CD4-positive, alpha-beta T cell treated with Interleukin-4 for 4 hours (primary cell): ENCODE measurements at places on chromosomes 3 and 15.

GRCh38 chr3:124639406-124640237 is 90.6 kb upstream of the UMPS start:
- DNase-seq: peak; percentile 22

DNA sequence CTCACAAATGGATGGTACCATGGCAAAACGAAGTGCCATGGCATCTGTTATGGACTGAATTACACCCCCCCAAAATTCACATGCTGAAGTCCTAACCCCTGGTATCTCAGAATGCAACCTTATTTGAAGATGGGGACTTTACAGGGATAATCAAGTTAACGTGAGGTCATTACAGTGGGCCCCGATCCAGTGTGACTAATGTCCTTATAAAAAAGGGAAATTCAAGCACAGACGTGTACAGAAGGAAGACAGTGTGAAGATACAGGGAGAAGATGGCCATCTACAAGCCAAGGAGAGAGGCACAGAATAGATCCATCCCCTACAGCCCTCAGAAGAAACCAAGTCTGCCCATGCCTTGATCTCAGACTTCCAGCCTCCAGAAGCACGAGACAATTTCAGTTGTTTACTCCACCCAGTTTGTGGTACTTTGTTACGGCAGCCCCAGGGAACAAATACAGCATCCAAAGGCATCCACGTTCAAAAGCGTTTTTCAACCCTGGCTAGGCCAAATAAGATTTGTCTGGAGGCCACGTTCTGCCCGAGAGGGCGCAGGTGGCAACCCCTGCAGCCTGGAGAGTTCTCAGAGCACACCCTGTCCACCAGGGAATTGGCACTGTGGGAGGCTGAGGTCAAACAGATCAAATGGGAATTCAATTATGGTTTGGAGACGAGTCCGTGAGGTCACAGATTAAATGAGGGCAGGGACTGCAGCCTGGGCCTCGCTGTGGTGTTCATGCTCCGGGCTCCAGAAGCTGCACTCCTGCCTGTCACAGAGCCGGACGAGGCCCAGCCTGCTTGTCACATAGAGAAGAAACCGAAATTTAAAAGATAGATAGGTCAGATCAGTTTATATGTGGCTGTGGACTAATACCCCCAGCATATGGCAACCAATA is 494.8 kb downstream of the SHQ1 start:
- no peak for DNase-seq

DNA sequence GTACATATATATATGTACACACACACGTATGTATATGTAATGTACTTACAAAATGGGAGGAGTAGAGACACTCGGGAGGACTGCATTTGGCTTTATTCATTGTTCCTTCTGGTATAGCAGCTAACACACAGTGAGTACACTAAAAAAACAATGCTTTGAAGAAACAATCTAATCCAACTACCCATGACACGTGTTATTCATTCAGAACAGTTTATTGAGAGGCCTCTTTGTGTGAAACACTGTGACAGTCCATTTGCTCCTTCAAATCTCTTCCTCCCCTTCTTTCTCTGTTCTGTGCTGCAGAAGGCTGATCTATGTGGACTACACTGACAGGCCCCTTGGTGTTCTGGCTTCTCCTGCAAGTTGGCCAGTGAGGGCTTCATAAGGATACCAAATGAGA is 1075.9 kb upstream of the CFAP20DC start:
- DNase-seq: no peak

GRCh38 chr3:2837910-2838309 is 272.3 kb downstream of the IL5RA start:
- DNase-seq: no peak

DNA sequence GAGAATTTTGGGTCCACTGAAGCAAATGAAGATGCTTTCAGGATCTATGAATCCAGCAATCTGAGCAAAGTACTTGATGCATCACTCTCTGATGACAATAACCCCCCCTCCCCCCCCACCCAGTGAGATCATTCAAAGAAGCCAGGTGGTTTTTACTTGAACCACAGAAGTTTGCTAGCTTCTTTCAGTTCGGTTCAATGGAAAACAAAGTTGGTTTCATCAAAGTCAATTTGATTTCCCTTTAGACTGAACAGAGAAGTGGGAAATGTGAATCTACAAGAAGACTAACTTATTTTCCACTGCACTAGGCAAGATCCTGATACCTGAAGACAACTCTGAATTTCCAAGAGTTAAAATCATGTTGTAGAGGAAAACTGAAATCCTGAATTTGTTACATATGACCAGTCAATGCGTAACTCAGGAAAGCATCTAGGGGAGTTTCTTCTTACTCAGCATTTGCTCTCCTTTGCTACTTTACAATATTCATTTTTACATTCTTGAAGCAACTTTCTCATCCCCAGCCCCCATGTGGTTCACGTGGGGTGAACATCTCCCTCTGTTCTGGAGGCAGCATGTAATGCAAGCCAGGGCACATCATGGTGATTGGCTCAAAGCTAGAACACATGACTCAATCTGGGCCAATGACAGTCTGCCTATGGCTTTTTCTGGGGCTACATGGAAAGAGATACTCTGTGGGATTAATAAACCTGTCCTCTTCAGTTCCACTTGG is 572.6 kb downstream of the FOXP1 start:
- DNase-seq: peak; percentile 77

- no peak for DNase-seq
Measured at GRCh38 chr15:85026304-85027032, 44.8 kb downstream of the PDE8A start.
